ENCODE measurements at places on chromosomes 16 and 17. TPM values are rescaled to one million over a fixed set of nuclear protein-coding genes. Genes with fewer than 3 reads are reported as not detected.

C16orf90 gene
- not detected for total RNA-seq

MYL4 gene
- total RNA-seq: 133 TPM

NLRC3 gene
- total RNA-seq: 1.1 TPM

KIF18B gene
- total RNA-seq: 3.2 TPM

DNA sequence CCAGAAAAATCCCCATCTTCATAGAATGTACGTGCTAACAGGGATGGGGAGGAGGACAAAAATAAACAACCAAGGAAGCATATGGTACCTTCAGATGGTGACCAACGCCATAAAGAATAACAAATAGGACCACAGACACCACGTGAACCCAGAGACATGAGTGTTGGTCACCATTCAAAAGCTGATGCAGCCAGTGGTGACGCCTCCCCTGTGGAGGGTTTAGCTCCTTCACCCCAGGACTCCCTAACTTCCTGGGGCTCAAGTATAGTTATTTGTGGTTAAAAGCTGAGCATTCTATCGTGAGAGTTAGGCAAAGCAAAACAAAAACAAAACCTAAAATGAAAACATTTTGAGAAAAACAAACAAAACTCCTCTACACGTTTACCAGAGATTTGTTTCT lies 184.7 kb downstream of the SOX9 start:
- no peak for DNase-seq

GRCh38 chr16:58114827-58115825 lies 14.1 kb downstream of the CFAP20 start:
- DNase-seq: no peak

GRCh38 chr17:47266782-47267181 lies 13.2 kb downstream of the ITGB3 start:
- no peak for DNase-seq

GRCh38 chr17:74641224-74641957 lies 17.9 kb upstream of the CD300E start:
- no peak for DNase-seq

DNA sequence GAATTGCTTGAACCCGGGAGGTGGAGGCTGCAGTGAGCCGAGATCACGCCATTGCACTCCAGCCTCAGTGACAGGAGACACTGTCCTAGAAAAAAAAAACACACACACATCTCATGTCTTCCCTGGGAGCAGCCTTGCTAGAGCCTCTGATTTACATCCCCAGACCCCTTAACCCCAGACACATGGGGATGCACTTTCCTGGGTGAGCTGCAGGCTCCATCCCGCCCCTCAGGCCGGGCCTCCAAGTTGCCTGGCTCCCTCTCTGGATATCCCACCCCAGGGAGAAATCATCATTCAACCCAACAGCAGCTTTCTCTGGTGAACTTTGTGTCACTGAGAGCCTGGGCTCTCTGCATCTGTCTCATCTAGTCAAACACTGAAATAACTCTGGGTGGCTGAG lies 21.5 kb downstream of the SRL start:
- DNase-seq: no peak

DNA sequence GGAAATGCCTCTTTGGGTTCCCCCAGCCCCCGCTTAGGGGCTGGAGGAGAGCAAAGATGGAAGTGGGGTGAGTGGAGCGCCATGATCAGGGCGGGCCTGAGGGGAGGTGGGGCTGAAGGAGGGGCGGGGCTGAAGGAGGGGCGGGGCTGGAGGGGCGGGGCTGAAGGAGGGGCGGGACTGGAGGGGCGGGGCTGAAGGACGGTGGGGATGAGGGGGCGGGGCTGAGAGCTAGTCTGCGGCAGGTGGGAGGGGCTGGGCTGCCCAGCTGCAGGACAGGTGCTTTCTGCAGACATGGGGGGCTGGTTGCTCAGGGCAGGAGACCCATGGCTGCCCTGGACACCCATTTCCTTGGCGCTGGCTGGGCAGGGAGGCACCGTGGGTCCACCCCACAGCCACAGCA lies 39.1 kb upstream of the PABPN1L start:
- no peak for DNase-seq

DNA sequence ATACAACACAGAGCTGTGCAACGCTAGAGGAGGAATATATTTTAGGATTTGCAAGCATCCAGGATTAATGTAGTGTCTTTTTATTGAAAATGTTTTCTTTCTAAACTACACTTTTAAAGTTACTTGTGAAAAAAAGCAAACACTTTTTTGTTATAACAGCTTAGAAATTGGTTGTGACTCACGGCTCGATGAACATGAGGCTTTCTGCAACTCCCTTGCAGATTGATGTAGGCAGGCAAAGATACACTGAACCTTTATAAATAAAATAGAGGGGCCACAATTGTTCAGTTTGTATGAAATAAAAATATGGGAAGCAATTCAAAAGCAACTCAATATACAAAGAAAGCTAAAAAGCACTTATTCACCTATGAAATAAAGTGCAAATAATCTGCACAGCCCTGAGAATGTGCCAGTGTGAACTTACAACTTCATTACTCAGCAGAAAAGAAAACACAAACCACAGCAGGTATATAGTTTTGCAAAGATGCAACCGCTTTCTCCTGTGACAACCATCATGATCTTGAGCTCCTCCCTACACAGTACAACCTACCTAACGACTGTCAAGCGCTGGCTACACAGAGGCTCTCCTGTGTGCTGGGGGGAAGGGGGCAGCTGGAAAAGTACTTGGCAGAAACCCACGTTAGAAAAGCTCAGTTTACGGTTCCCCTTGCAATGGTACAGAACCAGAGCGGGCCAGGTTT lies 948 bp downstream of the LUC7L start:
- DNase-seq: no peak

- no peak for DNase-seq
Measured at GRCh38 chr16:29777576-29778350, at the start of gene ZG16. Gene ZG16 (plus strand): TSS chr16:29778256. CDS start chr16:29779267, 1,011 bp downstream.

DNA sequence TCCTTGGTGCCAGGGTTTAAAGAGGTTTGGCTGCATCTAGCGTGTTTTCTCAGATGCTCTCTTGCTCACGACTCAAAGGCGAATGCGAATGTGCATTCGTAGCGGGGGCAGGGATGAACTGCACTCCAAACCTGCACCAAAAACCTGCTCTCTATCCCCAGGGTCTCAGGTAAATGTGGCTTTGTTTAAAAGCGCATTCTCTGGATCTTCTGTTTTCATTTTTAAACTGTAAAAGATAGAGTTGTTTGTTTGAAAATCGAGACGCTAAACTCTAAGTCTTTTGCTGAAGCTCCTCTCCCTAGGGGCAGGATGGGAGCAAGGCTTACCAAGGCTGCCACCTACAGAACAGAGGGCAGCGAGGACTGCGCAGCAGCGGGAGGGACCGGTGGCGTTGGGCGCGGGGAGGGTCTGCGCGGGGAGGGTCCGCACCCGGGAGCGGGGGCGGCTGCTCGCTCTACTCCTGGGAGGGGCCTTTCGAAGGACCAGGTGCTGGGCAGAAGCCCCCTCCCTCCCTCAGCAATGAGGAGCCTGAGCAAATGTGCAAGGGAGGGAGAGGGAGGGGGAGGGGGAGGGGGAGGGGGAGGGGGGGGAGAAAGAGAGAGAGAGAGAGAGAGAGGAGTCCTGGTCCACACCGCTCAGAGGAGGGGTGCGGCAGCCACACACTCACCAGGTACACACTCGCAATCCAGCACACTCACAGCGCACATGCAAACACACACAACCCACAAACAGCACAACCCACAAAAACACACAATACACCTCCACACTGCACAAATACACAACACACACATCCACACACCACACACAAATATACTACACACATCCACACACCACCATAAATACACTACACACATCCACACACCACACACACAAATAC lies 142.8 kb downstream of the GRIN2A start:
- DNase-seq: peak; percentile 31

- no peak for DNase-seq
Measured at GRCh38 chr17:77999413-78000173, 41.1 kb downstream of the TNRC6C start.

GRCh38 chr16:75703306-75703705 lies 2.0 kb upstream of the DUXB start:
- no peak for DNase-seq
